ENCODE measurements at places on chromosomes 7 and 10.

DNA sequence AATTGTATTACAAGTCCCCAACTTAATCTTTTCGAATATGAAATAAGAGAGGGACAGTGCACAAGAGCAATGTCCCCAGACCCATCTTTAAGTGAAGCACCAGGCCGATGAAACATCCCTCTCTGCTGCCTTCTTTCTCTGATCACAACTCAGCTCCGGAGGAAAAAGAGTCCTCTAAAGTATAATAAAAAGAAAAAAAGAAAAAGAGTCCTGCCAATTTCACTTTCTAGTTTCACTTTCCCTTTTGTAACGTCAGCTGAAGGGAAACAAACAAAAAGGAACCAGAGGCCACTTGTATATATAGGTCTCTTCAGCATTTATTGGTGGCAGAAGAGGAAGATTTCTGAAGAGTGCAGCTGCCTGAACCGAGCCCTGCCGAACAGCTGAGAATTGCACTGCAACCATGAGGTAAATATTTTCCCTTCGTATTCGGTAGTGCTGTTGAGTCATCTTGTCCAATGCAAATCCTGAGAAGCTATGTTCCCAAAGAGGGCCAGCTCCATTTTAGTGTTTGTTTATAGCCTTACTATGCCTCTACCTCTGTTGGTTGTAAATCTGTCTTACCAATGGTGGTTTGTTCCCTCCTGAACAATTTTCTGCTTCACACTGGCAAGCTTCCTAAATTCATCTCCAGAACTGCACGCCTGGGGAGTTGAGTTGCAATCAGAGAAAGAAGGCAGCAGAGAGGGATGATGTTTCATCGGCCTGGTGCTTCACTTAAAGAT lies at the start of gene IFIT2:
Gene IFIT2, plus strand, starts transcription at position 326 of the 725 bp plus-strand sequence. Its CDS starts 78 bp downstream, at position 404.
- DNase-seq, result peak; percentile 19

GRCh38 chr10:89241486-89242344 lies 9.9 kb downstream of the LIPA start:
- no peak for DNase-seq

- no peak for DNase-seq
Measured at GRCh38 chr7:125412890-125413665, 483.5 kb upstream of the POT1 start.

DNA sequence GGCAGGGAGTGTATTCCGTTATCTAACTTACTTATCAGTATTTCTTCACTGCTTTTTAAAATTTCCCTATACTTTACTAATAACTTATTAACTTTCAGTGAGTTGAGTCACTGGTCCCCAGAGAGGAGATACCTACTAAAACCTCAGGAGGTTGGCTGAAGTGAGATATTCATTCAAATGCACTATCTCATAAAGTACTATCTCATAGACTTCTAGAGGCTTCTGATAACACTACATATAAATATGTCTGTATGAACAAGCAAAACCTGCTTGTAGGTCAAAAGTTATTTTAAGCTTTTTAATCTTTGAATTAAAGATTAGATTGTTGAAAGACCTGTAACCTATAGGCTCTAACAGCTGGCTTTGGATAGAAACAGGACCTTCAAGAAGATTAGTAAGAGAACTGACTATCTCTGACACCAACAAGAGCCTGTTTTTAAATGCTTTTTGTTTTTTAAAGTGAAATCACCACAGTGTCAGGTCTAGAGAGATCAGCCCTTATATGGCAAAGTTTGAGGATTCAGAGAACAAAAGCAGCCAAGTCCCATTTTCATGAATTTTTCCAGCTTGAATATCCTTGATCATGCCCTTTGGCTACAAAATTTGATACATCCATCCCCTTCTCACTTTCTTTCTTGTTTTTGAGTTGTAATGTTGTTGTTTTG lies 242.2 kb downstream of the ARL4A start:
- DNase-seq, result no peak

DNA sequence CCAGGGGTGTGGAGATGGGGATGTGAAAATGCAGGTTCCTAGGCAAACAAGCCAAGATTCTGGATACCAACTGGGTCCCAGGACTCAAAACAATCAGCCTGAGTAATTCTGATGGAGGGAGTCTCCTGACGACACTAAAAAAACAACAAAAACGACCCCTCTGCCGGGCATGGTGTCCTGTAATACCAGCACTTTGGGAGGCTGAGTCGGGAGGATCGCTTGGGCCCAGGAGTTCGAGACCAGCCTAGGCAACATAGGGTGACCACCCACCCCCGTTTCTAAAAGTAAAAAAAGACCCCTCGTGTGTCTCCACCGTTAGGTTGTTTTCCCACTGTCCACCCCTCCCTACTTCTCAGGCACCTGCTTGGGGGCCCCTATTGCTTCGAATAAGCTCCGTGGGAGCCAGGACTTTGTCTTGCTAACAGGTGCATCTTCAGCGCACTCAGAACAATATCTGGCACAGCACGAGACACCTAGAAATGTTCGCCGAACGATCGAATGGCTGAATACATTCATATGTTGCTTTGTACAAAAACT lies 743 bp upstream of the NRF1 start:
- DNase-seq, result no peak

DNA sequence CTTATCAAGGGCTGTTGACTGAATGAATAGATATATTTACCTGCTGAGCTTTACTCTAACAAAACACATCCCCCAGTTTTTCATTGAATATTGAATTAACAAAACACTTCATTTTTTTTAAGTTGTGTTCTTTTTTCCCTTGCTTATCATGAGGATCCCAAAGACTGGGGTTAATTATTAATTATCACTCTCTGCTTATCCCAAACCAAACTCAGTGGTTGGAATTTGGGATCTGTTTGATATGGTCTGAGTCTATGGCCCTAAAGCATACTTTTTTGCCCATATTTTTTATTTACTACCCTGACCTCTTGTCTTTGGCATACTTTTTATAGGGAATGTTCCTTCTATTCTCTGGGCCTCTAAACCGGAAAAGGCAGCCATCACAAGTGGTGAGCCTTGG lies 697.1 kb upstream of the GALNT17 start:
- no peak for DNase-seq

- peak; percentile 19 for DNase-seq
Measured at GRCh38 chr10:73591935-73592699, 975 bp upstream of the USP54 start.
